Uterine smooth muscle cell (primary cell): ENCODE measurements at places on chromosomes 5 and 9. TPM values are rescaled to one million over a fixed set of nuclear protein-coding genes. Genes with fewer than 3 reads are reported as not detected.

Gene SPINK1
- 0.33 TPM in 1 of 2 replicates, not detected in the other for total RNA-seq

Gene B4GALT1
- total RNA-seq: 16.0 and 30.0 TPM in 2 replicates

Gene CCDC192
- total RNA-seq: not detected in 2 replicates

Gene RPL7A
- 2,205 and 2,513 TPM in 2 replicates for total RNA-seq

Gene ELOVL7
- under 0.01 and 0.11 TPM in 2 replicates for total RNA-seq

Gene GLRA1
- not detected in 2 replicates for total RNA-seq

Gene PHF2
- 8.0 and 11.5 TPM in 2 replicates for total RNA-seq

Gene FXN
- 2.2 and 3.2 TPM in 2 replicates for total RNA-seq

Gene NR5A1
- not detected in 2 replicates for total RNA-seq

Gene PIP5K1B
- under 0.01 TPM in 1 of 2 replicates, not detected in the other for total RNA-seq

Gene OR13C2
- total RNA-seq: not detected in 2 replicates
